ENCODE measurements at places on chromosomes 5 and 9.

DNA sequence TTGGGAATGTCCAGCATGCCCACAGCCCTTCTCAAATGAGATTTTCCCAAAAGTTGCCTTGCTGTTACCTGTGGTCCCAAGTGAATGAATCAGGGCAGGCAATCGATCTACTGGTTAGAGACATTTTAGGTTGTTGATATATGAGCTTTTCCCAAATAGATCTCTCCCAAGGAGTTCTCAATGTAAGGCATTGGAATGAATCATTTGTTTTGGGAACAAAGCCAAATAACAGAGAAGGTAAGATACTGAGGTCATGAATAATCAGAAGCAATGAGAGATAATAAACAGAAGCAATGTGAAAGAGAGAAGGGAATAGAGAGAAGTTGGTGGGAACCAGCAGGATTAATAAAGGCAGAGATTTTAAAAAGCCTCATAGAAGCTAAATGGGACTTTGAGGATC is 93.6 kb upstream of the FER start:
- no peak for DNase-seq

DNA sequence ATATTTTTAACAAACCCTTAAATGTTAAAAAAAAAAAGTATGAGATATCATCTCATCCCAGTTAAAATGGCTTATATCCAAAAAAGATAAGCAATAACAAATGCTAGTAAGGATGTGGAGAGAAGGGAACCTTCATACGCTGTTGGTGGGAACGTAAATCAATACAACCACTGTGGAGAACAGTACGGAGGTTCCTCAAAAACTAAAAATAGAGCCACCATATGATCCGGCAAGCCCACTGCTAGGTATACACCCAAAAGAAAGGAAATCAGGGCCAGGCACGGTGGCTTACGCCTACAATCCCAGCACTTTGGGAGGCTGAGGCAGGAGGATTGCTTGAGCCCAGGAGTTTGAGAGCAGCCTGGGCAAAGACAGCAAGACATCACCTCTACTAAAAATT is 3.0 kb downstream of the MTMR12 start:
- DNase-seq = no peak

GRCh38 chr9:108618906-108619550 is 236.8 kb downstream of the ACTL7B start:
- DNase-seq = peak; percentile 55

DNA sequence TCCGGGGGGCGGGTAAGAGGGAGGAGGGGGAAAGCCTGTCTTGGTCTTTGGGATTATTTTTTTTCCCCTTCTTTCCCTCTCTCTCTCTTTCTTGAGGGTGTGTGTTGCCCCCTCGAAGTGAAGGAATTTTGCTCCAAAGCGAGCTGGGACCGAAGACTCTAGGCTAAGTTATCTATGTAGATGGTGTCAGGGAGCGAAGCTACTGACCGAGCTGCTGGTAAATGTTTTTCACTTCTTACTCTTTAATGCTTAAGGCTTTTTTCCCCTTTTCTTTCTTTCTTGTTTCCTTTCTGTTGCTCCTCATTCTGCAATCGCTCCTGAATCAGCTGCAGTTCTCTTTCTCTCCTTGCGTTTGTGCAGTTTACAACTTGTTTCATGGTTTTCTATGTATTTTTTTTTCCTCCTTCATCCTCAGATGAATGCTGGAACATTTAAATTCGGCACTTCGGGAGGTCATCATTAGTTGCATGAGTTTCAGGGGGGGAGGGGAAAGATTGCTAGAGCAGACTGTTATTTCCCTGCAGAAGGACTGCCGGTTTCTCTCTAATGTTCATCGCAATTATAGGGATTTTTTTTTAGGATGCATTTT is 1312.0 kb upstream of the WWC1 start:
- DNase-seq = no peak

DNA sequence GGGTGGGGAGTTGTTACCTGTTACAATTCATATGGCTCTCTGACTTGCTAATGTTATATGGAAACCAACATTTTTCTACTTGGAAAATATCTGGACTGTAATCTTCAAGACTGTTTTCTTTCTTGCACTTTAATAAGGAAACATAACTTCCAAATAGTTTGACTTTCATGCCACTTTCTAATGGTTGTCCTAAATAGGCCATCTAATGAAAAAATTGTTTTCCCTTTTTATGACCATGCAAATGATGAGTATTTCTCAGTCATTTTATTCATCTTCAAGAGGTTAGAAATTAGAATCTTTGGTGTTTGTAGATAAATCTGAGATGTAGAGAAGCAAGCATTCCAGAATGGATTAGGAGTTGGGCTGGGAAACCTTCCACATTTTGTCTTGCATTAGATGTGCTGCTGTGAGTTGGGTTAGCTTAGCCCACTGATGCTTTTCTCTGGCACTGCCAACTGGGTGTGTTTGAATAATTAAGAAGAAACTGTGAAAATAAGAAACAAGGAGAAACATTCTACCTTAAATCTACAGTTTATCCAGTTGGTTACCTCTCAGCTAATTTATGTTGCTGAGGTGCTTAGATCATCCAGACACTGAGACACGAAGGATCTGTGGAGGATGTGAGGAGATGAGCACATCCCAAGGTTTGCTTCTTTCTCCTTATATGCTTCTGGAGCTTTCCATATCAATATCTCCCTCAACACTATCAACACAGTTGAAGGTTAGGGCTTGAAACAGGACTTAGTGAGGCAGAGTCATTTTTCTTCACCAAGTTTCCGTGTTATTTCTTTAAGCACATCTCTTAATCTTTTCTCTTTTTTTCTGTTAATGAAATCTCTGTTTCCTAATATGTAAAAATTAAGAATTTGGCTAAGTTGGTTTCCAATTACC is 2.7 kb downstream of the RASGRF2 start:
- DNase-seq = no peak

- DNase-seq = no peak
These were observed 63.8 kb downstream of the GHR start for GRCh38 chr5:42487077-42487476.

- DNase-seq = no peak
These were observed 16.6 kb downstream of the ZFP62 start for GRCh38 chr5:180844432-180844831.

DNA sequence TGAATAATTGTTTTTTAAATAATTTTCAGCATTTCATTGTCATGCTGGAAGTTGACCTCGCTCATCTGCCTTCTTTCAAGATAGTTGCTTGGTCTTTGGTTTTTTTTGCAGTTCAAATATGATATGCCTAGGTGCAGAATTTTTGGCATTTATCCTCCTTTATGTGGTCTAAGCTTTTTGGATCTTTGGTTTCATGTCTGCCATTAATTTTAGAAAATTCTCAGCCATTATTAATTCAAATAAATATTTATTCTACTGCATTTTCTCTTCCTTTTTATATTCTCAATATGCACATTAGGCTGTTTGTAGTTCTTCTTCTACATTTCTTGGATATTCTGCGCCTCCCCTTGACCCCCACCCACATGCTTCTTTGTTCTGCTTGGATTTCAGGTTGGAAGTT is 63.6 kb downstream of the PHF2 start:
- DNase-seq = no peak

- DNase-seq = no peak
These were observed 599.9 kb upstream of the ZNF608 start for GRCh38 chr5:125346316-125346715.

- no peak for DNase-seq
These were observed 45.6 kb downstream of the USP20 start for GRCh38 chr9:129880654-129881546.

DNA sequence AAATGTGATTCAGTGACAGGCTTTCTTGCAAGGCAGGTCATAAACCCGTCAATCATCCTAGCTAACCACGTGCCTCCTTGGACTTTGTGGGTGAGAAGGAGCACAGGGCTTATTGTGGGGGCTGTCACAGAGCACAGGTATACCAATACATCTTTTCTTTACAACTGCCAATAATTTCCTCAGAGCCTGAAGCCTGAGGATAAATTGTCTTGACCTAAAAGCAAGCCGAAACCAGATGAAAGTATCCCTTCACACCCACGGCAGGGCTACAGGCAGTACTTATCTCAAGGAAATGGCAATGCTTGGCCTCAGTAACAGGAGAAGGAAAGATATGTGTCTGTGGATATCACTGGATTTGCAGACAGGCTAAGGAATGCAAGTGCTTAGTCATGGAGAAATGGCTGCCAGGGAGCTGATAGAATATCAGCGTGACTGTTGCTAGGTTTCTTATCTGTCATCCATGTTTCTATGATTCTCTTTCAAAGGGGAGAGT is 90.3 kb upstream of the ZNF366 start:
- DNase-seq = peak; percentile 86

- DNase-seq = no peak
These were observed 64.4 kb downstream of the ANXA1 start for GRCh38 chr9:73216100-73216499.

- peak; percentile 85 for DNase-seq
These were observed 11.0 kb downstream of the NCS1 start for GRCh38 chr9:130183133-130183762.

- DNase-seq = no peak
These were observed 12.2 kb upstream of the TAF1L start for GRCh38 chr9:32647671-32648070.

DNA sequence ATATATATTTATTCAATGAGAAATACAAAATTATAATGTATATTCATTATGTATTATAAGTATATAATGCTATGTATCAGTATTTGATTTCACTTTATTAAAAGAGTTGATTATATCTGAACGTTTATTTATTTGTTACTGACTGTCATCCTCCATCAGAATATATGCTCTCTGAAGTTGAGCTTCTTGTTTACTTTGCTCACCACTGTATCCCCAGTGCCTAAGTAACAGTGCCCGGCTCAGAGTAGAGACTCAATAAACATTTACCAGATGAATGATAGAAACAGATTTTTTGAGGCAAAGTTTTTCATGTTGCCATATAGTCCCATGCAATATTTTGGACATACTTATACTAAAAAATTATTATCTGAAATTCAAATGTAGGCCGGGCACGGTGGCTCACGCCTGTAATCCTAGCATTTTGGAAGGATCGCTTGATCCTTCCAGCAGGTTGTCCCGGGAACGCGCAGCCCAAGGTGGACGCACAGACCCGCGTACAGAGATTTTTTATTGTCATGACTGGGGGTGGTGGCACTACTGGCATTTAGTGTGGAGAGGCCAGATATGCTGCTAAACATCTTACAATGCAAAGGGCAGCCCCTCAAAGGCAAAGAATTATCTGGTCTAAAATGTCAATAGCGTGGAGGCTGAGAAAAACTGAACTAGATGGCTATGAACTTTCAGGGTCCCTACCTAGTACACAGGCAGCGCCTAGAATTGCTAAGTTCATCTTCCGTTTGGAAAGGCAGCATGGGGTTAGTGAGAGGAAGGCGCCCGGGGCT is 761 bp upstream of the DNAJC25 start:
- no peak for DNase-seq

- no peak for DNase-seq
These were observed 648.7 kb upstream of the CDH18 start for GRCh38 chr5:20636686-20637085.

DNA sequence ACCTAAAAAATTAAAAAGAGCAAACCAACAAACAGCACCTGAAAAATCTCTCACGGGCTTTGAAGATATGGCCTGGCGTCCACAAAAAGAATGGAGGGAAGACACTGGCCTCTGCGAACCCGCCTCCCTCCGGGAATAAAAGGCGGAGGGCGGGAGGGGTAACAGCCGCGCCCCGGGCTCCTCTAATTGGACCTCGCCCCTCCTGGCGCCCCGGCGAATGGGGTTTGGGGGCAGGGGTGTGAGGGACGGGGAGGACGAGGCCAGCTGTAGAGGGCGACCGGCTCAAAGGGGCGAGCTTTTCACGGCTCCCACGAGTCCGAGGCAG is 753 bp downstream of the FANCC start:
- DNase-seq = peak; percentile 78

DNA sequence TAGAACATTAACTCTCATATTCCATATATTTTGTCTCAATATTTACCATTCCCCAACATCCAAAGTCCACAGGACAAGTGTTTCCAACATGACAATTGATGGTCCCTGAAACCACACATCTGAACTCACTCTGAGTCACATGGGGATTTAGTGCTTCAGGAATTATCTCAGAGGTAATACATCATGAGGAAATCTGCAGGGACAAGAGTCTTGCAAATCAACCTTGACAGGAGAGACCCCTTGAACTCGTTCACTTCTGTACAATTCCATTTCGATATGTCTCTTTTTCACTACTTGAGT is 119.7 kb upstream of the ABCA1 start:
- DNase-seq = no peak

- DNase-seq = no peak
These were observed 84.4 kb upstream of the RARS1 start for GRCh38 chr5:168401880-168402279.

GRCh38 chr5:176959051-176959450 is 47.5 kb downstream of the UIMC1 start:
- DNase-seq = peak; percentile 60

DNA sequence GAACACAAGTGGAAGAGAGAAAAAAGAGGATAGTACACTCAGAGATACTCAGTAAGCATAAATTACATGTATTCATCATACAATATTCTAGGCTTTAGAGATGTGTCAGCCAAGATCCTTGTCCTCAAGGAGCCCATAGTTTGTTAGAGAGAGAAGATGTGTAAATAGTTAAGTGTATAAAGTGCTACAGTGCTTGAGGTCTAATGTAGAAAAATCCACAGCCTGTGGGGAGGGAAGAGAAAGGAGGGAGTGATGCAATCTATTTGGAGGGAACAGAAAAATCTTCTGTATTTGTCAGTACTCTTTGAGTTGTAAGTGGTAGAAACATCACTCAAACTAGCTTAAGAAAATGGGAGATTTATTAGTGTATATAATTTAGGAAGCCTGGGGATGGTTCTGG is 81.9 kb downstream of the PALM2AKAP2 start:
- peak; percentile 65 for DNase-seq

DNA sequence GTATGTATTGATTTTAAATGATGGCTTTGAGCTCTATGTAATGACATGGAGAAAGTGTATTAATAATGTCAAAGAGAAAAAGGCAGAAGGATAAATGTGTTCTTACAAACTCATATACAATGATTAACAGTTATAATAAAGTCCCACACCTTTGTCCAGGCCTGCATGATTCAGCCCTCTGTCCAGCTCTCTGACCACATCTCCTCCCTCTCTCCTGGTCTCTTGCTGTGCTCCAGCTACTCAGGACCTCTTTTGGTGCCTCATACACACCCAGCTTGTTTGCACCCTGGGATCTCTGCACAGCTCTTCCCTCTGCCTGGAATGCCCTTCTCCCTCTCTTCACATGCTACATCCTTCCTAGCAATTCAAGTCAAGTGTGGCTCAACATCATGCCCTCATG is 37.5 kb upstream of the DMRT1 start:
- no peak for DNase-seq

GRCh38 chr9:106619211-106619610 is 243.8 kb upstream of the ZNF462 start:
- peak; percentile 27 for DNase-seq

GRCh38 chr9:30198463-30199309 is 2185.8 kb upstream of the ACO1 start:
- DNase-seq = no peak

DNA sequence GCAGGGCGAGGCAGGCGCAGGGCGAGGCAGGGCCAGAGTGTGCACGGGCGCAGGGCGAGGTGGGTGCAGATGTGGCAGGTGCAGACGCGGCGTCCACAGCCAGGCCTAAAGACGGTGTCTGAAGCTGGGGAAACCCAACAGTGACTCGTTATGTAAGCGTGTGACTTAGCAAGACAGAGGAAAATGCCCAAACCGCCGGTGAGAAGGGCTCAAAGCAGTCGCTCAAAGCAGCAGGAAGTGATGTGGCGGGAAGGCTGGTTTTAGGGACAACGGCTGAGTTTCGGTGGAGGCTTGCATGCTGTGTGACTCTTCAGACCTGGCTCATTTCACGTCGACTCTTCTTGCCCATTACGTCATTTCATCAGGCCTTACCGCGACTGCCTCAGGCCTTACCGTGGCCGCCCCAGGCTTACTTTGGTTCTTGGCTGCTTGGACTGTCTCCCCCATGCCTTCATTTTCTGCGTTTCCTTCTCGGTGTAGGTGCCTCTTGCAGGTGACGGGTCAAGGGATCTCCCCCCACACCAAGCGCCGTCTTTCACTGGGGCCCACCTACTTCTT is 50.5 kb upstream of the EXOC3 start:
- peak; percentile 46 for DNase-seq

All from GM23248 (cell line).